HAP-1 (cell line): ENCODE measurements at places on chromosomes 5 and 9.

- DNase-seq, result no peak
Observed at GRCh38 chr5:132156413-132156812, 71.2 kb downstream of the P4HA2 start.

- DNase-seq, result no peak
Observed at GRCh38 chr9:116506685-116507084, 180.4 kb upstream of the TRIM32 start.

GRCh38 chr5:118439831-118440230 is 548.5 kb downstream of the DTWD2 start:
- DNase-seq, result no peak

DNA sequence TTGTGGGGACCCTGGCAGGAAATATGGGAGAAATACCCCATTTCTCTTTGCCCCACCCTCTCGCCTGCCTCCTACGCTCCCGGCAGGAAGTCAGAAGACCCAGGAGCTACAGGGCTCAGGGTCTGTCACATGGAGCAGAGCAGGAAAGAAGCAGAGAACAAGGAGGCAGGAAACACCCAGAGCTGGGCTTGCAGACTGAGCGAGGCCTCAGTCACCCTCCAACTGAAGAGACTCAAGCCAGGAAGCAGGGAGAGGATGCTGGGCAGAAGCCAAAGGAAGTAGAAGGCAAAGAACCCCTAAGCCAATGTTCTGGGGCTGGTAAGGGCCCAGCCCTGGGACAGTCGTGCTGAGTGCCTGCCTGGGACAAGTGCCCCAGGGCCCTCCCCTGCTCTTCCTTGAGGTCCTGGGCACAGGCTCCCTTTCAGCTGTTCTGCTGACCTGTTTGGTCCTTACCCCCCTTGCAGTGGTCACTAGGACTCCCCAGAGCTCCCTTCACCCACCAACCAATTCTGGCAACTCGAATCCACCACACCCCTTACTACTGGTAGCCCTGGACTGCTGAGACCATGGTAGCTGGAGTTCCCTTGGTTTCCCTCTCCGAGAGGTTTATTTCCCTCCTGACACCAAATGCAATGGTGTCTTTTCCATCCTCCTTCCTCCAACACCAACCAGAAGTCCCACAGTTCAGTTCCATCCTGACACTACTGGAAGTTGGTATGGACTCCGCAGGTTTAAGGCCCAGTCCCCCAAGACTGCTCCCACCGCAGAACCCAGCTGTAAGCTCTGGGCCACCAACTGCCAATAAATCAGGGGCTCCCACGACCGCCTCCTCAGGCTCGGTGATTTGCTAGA is 157.5 kb downstream of the COL23A1 start:
- DNase-seq, result no peak

GRCh38 chr9:93958819-93959682 is 3.9 kb upstream of the BARX1 start:
- no peak for DNase-seq

DNA sequence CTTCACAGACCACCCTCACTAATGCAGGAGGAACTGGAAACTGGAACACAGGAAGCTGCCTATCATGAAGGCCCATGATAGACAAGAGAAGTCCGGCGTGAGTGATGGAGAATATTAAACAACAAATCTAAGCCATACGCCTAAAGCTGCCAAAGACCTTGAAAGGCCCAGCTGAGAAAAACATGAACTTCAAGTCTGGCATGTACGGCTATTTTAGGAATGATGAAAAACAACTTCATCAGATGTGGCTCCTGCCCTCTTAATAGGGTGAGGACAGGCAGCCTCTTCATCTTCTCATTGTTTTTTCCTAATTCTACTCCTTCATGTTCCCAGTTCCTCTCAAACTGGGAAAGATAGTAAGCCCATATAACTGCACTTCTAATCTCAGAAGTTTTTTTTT is 20.3 kb downstream of the FBP1 start:
- no peak for DNase-seq

DNA sequence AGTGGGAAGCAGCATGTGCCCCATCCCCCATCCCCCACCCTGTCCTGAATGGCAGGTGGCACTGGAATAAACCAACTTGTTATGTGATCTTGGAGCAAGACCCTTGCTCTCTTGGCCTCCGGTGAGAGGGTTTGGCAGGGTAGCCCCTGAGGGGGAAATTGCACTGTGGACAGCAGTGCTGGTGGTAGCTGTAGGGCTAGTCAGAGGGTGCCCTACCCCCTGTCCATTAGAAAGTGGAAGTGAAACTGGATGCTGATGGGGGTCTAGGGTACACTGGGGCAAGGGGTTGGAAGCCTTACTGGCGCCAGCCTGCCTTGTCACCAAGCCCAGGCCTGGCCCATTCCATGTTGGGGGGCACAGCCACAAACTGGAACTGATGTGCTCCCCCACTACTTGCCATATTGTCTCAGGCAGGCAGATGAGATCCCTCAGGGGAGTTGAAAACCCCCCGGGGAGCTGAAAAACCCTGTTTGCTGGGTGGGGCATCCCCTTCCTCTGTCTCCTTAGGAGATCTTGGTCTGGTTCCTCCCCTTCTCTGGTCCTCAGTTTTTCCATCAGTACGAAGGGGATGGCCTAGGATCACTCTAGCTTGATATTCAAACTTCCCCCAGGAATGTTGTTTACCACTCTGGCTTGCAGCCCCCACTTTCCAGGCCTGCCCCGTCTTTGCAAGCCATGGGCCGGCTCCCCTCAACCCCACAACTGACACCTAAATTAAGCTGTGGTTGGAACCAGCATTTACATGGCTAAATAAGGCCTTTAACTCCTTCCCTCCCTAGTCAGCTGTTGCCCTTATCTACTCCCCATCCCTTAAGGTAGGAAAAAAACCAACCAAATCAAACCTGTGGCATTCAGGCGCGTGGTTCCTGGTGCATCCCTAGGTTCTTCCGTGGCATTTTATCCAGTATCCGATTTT is 14.4 kb upstream of the SYNPO start:
- no peak for DNase-seq

GRCh38 chr9:89204801-89205200 is 26.2 kb upstream of the SHC3 start:
- no peak for DNase-seq

DNA sequence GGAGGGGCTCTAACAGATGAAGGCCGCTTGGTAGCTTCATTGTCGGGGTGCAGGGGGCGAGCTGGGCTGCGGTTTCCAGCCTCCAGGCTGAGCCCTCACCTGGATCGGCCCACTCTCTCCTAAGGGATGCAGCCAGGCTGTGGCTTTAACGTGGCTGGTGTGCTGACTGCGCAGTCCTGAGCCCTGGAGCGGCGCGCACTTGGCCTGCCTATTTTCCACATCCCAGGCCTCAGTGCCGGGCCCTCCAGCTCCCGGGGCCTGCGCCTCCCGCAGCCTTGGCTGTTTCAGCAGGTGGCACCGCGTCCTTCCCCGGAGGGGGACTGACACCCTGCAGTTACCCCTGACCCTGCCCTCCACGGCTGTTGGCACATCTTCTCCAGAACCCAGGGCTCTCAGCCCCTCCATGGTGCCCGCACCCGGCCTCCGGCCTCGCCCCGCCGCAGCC is 1.4 kb downstream of the RNU6ATAC start:
- no peak for DNase-seq

GRCh38 chr9:5518171-5518936 is 8.0 kb downstream of the PDCD1LG2 start:
- no peak for DNase-seq

- DNase-seq, result peak; percentile 34
Observed at GRCh38 chr9:124062172-124062571, 50.6 kb downstream of the LHX2 start.

GRCh38 chr9:107261106-107261505 is 22.0 kb upstream of the RAD23B start:
- no peak for DNase-seq

GRCh38 chr5:59608745-59609144 is 284.8 kb downstream of the PDE4D start:
- DNase-seq, result no peak

- DNase-seq, result no peak
Observed at GRCh38 chr5:13804336-13804735, 140.2 kb downstream of the DNAH5 start.

DNA sequence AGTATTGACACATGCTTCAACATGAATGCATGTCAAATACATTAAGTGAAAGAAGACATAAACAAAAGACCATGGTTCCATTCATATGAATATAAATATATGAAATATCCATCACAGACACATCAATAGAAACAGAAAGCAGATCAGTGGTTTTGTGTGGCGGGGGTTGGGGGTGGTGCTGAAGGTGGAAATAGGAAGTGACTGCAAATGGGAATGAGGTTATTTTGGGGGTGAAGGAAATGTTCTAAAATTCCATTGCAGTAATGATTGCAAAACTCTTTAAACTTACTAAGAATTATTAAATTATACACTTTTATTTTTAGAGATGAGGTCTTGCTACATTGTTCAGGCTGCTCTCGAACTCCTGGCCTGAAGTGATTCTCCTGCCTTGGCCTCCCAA is 28.7 kb downstream of the TAF1L start:
- no peak for DNase-seq

- peak; percentile 40 for DNase-seq
Observed at GRCh38 chr9:92986176-92987119, 39.1 kb downstream of the FGD3 start.

DNA sequence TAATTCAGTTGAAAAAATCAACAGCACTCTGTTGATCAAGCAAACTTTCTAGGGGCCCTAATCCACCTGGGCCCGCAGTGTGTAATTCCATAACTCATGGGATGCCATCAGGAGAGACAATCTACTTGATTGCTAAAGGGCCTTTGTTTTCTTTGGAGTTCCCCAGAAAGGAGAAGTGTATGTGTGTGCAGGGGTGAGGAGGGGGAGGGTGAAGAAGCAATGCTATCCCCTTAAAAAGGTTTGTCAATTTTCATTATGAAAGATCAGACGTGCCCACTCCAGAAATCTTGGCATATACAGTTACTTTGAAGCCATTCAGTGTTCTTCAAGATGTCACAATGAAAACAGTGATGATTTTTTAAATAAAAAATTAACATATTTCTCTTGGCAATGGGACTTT is 6.2 kb downstream of the PARP8 start:
- DNase-seq, result no peak

- DNase-seq, result no peak
Observed at GRCh38 chr5:78626009-78626571, 22.5 kb downstream of the LHFPL2 start.

- no peak for DNase-seq
Observed at GRCh38 chr5:74686962-74687751, 2.1 kb downstream of the HEXB start.

- DNase-seq, result no peak
Observed at GRCh38 chr9:81620002-81620390, 69.4 kb downstream of the TLE1 start.

DNA sequence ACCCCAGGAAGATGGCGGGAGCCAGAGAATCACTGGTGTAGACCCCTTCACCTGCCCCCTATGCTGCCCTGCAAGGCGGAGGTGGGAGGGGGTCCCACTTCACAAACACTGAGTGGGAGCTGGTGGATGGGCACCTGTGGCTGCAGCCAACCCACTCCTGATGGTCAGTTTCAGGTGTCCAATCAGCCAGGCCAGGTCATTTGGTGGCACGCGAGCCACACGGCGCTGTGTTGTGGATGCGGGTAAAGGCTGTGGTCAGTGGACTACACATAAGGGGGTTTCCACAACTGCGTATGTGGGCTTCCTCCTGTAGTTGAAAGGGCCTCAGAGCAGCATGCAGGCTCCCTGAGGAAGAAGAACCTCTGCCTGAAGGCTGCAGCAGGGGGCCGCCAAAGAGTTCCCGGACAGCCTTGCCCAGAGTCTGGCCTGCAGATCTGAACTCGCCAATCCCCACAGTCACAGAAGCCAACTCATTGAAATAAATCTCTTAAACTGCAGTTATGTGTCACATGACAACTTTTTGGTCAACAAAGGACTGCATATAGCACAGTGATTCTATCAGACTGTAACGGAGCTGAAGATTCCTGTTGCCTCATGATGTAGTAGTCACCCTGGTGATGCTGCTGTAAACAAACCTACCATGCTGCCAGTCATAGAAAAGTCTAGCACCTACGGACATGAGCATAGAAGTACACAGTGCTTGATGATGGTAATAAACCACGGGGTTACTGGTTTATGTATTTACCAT is 284.7 kb upstream of the IRX2 start:
- DNase-seq, result no peak

DNA sequence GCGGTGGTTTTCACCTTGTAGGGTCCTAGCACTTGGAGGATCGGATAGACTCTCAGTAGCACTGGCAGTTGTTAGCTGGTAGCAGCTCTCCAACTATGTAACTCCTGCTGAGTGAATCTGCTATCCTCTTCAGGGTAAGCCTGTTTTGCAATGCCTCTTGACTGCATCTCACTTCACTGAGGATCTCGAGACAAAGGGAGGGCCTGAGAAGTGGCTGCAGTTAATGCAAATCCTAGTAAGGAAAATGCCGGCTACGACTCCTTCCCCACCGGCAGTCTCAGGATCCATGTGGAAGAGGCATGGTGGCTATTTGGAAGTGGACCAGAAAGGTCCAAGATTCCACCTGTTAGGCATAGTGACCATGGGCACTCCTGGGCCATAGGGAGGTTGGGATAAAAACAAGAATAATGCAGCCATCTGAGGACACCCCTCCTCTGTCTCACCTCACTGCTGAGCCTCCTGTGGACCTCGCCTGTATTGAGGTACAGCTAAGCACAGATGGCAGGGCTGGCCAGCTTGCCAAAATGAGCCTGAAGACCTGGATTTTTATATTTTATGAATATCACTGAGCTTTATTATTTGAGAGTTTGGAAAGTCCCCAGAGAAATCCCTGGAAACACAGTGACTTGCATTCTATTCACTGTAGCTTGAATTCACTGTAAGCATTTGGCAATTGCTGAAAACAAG is 146.0 kb downstream of the LIFR start:
- no peak for DNase-seq

DNA sequence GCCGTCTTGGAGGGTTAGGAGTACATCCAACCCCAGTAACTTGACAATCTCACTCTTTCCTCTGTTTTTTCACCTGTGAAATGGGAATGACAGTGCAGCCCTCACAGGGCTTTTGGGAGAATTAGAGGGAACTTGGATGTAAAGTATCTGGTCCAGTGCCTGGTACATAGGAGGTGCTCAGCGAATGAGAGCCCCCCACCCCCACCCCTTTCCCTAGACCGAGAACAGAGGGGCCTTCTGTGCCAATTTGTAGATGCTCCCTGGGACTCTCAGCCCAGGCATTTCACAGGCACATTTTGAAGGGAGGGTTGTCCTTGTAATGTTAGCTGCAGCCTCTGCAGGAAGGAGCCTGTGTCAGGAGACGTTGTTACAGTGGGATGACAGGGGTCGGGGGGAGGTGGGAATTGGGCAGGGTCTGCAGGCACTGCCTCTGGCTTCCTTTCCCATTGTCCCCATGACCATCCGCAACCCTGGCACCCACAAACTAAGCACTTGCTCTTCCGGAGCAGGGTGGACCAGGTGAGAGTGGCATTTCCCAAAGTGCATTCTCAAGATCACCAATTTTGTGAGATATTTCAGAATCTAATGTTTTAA is 47.0 kb downstream of the AMBP start:
- no peak for DNase-seq

- DNase-seq, result no peak
Observed at GRCh38 chr9:503326-503725, 288.7 kb downstream of the DOCK8 start.

- no peak for DNase-seq
Observed at GRCh38 chr5:23629396-23629795, 122.0 kb downstream of the PRDM9 start.
